B cell (primary cell): ENCODE measurements at places on chromosomes 16 and 17.

DNA sequence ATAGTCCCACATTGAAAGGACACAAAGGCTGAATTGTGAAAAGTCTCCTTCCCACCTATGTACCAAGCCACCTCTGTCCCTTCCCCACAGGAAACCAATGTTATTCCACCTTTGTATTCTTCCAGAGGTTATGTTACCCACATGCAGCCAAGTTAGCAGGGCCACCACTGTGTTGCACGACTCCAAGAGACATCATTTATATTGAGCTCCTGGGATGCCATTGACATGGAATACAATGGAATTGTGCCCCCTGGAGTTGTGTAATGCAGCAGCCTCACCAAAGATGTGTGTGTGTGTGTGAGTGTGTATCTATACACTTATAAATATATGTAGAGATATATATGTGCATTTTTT is 21.6 kb upstream of the MSI2 start:
- no peak for DNase-seq

- DNase-seq, result no peak
Observed at GRCh38 chr17:63153488-63153887, 187.5 kb downstream of the TANC2 start.

DNA sequence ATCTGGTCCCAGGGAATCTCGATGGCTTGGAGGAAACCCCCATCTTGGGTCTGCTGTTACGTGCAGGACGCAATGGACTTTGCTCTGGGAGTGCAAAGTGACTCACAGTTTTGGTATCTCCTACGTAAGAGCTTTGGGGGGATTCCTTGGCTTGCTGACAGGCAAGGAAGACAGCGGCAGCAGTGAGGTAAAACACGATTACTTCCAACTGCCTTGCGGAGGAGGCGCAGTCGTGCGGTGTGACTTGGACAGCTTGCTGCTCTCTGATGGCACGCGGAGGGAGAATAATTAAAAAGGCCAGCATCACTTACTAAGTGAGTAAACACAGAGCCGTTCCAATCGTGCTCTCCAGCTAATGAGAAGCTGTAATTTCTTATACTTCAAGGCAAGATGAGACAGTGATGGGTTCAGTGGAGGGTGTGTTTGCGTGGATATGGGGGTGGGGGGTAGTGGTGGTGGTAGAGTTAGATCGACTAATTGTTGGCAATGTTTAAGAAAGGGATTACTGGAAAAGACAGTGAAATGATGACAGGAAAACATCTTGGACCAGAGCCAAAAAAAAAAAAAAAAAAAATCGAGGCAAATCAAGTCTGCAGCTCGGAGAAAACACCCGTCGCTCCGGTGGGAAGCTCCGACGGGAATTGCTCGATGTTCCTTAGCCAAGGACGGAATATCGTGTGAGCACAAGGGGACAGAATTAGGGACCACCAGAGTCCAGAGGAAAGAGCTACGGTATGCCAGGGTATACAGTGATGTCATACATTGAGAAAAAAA is 184.8 kb upstream of the ZFHX3 start:
- DNase-seq, result no peak

DNA sequence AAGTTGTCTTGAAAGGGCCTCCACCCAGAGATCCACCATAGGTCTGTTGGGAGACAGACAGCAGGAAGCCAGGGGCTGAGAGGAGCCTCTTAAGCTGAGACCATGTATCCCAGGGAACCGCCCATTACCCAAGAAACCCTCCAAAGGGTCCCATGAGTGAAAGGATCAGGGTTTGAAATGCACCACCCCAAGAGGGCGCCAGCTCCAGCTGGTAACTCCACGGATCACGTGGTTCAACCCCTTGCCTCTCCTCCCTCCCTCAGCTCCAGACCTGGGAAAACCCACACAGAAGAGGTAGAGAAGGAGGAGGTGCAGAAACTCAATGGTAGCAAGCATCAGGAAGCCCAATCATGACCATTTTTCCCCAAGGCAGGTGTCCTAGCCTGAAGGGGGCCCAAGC is 148.7 kb downstream of the AIPL1 start:
- no peak for DNase-seq

DNA sequence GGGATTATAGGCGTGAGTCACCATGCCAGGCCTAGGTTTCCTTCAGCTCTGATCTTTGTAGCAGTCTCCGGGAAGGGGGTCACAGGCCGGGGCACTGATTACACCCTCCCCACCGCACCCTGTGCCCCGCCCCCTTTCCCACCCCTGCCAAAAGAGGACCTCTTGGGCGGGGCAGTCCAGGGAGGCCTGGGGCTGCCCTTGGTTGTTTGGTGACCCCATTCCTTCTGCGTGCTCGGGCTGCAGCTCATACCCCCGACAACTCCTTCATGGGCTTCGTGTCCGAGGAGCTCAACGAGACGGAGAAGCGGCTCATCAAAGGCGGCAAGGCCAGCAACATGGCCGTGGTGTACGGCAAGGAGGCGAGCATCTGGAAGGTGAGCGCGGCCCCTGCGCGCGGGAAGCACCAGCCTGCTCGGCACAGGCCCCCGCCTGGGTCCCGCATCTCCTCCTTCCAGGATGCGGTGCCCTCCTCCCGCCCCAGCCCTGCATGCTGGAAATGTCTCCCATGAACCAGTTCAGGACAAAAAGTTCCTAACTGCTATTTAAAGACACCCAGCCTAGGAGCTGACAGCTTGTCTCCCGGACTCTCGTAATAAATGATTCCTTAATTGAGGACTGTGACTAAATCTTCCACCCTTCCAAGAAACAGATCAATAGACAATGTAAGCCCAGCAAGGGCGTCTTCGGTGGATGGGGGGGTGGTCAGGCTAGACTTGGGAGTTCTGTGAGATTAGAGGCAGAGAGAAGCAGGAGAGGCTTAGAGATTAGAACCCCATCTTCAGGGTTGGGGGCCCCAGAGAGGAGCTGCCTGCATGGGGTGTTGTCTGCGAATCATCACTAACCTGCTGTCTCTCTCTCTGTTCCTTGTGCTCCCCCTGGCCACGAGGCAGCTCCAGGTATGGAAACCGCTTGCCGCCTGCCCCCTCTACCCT is 64.5 kb downstream of the MGAT5B start:
- DNase-seq, result no peak
